SK-MEL-5 (cell line): ENCODE measurements at places on chromosomes 3 and 15. TPM values are rescaled to one million over a fixed set of nuclear protein-coding genes. Genes with fewer than 3 reads are reported as not detected.
A peak's percentile ranks its signal among the peaks of the same experiment; 100 is the strongest.

The BFSP2 gene
- total RNA-seq: 0.40 TPM in 1 of 2 replicates, not detected in the other

The C3orf80 gene
- 0.21 and 0.40 TPM in 2 replicates for total RNA-seq

DNA sequence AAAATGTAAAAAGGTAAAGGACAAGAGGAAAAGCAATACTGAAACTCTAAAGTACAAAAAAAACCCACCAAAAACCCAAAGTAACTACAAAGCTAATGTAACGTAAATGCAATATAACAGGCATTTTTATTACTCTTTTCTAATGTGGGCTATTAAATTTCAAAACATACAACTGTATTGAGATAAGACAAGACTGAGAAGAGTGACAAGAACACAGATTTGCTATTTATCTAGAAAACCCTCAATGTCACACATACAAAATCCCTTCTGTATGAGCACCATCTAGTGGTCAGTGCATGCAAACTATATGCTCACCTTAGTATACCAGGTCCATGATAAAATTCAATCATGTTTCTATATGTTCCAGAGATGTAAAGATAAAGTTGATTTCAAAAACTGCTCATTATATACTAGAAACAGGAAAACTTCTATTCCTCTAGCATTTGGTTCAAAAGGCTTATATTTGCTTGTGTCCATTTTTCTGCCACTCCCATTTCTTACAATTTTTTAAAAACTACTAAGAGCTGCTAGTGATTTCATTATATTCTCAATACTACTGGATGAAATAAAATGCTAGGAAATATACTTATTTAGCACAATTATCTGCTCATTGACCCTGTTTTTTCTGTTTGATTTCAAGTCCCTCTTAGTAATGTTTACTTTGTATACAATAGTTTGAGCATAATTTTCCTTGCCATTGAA is 111.4 kb downstream of the DLG1 start:
- DNase-seq: peak; percentile 76

- no peak for DNase-seq
Measured at GRCh38 chr3:14485981-14486380, 54.2 kb downstream of the GRIP2 start.

DNA sequence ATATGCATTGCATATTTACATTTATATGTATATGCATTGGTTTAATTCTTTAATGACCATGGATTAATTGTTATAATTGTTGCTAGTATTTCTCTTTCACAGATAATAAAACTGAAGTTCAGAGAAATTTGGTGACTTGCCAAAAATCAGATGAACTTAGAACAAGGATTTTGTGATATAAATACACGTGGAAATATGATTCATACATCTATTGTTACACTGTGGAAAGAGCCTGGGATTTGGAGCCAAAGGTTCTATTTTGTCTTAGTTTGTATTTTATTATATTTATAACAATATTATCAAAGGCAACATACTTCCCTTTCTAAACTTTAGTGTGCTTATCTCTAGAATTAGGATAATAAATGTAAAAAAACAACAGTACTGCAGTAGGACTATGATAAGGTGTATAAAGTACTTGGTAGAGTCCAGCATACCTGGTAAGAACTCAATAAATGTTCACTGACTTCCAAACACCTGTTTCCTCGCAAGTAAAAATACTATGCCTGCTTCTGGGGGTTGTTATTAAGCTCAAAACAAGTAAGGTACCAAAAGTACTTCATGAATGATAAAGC is 342.9 kb downstream of the THSD4 start:
- no peak for DNase-seq

The OR5K2 gene
- not detected in 2 replicates for total RNA-seq

GRCh38 chr15:89777073-89777751 is 1.1 kb downstream of the MESP2 start:
- no peak for DNase-seq

The SCN10A gene
- total RNA-seq: not detected in 2 replicates

DNA sequence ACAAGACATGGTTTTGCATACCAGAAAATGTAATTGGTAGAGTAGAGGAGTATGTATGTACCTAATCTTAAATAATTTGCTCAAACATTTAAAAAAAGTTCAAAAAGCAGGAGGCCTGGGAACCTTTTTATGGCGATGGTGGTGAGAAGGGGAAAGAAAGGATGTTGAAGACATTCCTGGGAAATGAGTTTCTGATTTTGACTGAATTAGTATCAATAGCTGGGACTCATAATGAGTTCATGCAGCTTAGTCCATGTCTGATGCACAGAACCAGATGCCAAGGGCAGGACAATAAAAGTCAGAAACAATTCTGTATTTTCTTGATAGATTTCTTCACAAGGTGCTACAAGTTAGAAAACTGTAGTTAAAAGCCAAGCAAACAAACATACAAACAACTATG is 395.3 kb downstream of the GAP43 start:
- DNase-seq: no peak

- DNase-seq: no peak
Measured at GRCh38 chr3:81436182-81436581, 325.3 kb downstream of the GBE1 start.

DNA sequence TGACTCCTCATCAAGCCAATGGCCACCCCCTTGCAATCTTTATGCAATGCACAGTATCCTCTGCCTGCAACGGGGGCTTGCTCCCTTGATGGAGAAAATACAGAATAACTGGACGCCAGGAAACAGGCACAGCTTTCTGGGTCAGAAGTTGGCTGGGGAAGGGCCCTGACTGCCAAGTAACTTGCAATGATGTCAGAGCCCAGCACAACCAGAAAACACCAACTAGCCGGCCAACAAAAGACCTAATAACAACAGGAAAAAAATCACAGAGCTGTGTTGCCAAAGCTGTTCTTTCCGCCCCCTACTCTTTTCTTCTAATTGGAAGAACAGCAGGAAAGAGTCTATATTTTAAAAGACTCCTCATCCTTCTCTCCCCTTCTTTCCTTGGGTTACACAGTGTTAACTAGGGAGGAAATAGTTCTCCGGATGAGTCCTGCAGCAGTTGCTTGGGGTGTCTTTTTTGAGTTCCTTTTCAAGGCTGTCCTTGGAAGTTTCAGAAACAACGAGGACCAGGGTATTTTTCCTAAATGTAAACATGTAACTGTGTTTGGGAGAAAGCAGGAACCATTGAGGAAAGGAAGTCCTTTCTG is 1.4 kb upstream of the SEMA6D start:
- no peak for DNase-seq

The ENTPD3 gene
- total RNA-seq: not detected in 2 replicates

DNA sequence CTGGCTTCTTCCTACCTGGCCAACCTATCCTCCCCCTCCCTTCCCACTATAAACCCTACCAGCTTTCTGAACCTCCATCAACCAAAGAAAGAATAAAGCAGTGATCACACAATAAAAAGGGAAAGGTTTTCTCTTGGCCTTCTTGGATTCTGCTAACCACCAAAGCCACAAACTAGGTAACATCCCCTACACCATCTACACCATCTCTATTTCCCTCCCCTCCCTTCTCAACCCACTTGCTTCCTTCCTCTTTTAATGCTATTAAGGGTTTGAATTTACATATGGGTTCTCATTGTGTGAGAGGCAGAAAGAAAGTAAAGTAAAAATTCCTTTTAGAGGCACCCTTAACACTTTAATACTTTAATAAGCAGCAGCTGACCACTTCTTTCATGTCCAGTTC is 25.8 kb upstream of the RSL24D1 start:
- no peak for DNase-seq

GRCh38 chr3:135621184-135621920 is 344.2 kb upstream of the PPP2R3A start:
- DNase-seq: no peak

GRCh38 chr3:77780278-77780996 is 740.5 kb downstream of the ROBO2 start:
- DNase-seq: no peak

DNA sequence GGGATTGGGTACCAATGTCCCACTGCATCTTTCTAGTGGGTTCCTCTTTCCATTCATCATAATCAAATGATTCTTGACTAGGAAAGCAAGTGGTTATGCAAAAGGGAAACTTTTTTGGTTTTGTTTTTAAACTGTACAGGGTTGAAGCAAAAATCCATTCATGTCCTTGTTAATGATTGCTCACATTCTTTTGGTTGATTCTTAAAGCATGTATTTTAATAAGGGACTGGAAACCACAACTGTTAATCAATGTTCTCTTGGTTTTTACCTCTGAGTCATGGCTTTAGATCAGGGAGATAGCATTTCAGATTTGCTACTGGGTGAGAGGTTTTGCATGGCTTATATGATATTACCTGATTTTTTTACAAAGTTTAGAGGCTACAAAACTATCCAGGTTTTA is 371.7 kb upstream of the RGMA start:
- no peak for DNase-seq

GRCh38 chr15:92140796-92141195 is 252.9 kb upstream of the ST8SIA2 start:
- no peak for DNase-seq

The C3orf33 gene
- 12.8 and 15.1 TPM in 2 replicates for total RNA-seq

GRCh38 chr3:71152039-71152891 is 431.3 kb downstream of the FOXP1 start:
- DNase-seq: no peak

GRCh38 chr3:55013145-55013925 is 85.5 kb upstream of the LRTM1 start:
- DNase-seq: peak; percentile 45

- no peak for DNase-seq
Measured at GRCh38 chr3:134214239-134214638, 36.4 kb downstream of the RYK start.

DNA sequence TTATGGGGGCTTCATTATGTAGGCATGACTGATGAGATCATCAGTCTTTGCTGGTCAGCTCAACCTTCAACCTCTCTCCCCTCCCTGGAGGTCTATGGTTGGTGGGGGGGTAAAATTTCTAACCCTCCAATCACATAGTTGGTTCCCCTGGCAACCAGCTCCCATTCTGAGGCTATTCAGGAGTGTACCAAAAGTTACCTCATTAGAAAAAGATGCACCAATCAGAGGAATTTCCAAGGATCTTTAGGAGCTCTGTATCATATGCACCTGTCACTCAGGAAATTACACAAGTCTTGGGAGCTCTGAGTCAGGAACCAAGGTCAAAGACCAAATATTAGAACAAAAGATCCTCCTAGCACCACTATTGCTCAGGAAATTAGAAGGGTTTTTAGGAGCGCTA is 21.4 kb upstream of the LEO1 start:
- no peak for DNase-seq

The SAMD7 gene
- total RNA-seq: not detected in 2 replicates

DNA sequence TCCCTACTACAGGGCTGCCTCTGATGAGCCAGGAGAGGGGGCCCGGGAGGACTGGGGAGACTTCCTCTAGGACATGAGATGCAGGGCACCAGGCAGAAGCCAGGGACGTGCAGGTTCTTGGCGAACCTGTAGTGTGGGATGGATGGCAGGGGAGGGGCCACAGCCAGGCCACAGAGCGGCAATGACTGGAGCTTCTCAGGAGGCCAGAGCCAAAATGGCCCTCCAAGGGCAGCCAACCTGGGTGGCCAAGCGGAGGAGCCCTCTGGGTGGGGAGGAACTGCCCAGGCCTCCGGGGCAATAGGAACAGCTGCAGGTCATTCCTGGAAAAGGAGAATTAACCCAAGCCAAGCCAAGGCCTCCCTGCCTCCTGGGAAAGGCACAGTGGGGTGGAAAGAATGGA is 224.5 kb downstream of the XXYLT1 start:
- no peak for DNase-seq

DNA sequence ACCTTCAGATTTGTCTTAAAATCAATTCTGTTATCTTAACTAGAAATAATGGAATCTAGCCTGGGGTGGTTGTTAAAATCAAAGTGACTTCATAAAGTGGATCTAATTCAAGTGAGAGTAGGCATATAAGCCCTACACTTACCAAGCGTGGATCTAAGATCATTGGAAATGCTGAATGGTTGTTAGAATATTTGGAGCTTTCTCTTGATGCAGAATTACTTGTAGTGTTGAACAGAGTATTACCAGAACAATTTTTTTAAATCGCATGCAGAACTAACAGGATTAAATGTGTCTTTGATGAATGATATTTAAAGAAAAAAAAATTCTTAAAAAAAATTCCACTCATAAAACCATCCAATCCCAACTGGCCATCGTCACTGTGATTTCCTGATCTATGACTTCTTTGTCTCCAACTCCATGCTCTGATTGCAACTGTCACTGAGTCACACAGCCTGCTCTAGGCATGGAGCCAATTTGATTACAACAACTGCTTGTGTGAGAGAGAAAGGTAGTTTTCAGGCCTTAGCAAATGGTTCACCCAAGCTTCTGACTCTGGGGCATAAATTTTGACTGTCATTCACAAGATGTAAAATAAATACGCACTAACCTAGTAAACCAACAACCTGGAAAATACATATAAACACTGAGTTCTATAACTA is 25.9 kb upstream of the SPRED1 start:
- DNase-seq: peak; percentile 99

- no peak for DNase-seq
Measured at GRCh38 chr3:38687321-38687720, 37.8 kb upstream of the SCN5A start.

- no peak for DNase-seq
Measured at GRCh38 chr3:143167969-143168854, 48.6 kb downstream of the CHST2 start.

DNA sequence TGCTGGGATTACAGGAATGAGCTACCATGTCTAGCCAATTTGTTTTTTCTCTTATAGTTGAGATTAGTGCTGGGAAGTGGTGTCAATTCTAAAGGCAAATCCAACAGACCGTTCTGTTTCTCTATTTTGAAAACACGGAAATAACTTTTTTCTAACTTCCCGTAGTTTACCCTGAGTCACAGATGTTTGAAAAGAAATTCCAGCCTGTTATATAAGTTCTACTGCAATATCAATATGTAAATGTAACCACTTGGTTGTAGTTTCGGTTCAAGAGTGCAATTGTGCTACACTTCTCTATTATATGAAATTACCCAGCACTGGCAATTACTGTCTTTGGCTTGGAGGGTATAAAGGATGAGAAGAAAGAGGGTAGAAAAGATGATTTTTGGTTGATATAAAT is 22.3 kb upstream of the GNB4 start:
- DNase-seq: no peak

DNA sequence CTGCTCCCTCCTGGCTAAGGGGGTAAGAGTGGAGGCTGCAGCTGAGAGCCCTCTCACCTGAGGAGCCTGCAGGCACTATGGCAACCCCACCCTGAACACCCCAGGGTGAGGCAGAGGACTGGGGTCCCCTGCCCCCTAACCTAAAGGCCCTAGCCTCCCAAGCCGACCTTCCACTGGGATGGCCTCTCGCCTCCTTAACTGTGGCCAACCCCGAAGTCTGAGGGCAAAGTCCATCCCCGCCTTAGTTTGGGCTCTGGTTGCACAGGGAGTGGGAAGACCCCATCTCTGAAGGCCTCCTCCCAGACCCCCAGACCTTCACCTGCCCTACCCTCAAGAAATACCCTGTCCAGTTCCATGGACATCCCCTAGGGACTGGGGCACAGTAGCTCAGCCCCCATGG is 100.6 kb upstream of the PRR23E start:
- DNase-seq: no peak

- DNase-seq: no peak
Measured at GRCh38 chr15:59170295-59171066, 36.2 kb upstream of the LDHAL6B start.
